IPS-NIHi11 (cell line): ENCODE measurements at places on chromosomes 1 and 21.
A peak's percentile ranks its signal among the peaks of the same experiment; 100 is the strongest.

DNA sequence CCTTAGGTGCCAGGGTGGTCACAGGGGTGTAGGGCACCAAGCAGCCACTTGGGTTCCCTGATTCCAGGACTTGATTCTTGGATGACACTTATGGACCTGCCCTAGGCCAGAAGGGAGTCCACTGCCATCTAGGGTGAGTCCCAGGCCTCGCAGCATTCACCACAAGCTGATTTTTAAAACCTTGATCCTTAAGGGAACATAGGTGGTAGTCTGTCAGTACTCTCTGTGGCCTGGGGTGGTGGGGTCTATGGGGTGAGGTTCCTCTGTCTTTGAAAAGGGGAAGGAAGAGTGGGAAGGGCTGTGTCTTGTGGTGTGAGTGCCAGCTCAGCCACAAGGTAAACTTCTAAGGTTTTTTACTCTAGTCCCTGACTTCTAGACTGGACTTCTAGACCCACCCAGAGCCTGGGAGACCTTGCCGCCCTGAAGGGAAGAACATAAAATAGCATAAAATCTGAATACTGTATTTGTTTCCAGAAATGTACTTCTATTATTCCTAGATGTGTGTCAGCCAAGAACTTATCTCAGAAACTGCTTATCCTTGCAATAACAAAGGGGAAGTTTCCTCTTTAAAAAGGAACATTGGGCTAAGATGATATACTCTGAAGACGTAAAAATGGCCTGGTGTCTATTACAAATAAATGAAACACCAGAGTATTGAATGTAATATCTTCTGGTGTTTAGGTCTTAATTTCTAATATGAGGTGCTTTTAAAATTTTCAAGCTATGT lies 757.3 kb downstream of the LTN1 start:
- DNase-seq: no peak

DNA sequence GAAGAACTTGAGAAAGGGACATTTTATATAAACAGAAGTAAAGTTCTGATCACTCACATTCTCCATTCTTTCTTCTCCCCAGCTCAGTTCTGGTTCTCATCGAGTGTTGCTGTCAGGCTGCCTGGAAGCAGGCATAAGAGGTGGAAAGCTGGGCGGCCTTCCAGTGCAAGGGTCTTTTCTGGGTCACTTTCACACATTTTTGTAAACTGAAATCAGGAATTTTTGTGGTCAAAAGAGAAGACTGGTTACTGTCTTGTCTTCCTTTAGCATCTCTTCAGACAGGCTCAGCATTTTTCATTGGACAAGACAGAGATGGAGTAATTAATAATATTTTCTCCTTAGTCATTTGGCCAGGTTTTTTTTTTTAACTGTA lies 93.7 kb downstream of the CTH start:
- no peak for DNase-seq

GRCh38 chr1:81044708-81045107 lies 756.0 kb upstream of the ADGRL2 start:
- DNase-seq: no peak

- no peak for DNase-seq
These were observed 59.3 kb upstream of the PTGFRN start for GRCh38 chr1:116850436-116850835.

DNA sequence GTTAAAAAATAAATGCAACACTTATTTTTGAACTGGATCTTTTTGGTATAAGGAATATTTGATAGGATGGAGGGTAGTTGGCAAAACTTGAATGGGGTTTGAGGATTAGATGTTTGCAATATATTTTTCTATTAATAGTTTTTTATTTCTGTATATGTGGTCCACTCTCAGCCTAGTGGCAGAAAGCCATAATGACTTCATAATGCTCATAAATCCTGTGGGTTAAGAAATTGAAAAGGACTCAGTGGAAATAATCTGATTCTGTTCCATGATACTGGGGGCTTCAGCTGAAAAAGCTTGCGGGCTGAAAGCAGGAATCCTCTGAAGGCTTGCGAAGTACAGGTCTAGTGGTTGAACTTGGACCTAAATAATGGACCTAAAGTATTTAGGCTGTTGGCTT lies 1028.6 kb upstream of the PRMT6 start:
- no peak for DNase-seq

DNA sequence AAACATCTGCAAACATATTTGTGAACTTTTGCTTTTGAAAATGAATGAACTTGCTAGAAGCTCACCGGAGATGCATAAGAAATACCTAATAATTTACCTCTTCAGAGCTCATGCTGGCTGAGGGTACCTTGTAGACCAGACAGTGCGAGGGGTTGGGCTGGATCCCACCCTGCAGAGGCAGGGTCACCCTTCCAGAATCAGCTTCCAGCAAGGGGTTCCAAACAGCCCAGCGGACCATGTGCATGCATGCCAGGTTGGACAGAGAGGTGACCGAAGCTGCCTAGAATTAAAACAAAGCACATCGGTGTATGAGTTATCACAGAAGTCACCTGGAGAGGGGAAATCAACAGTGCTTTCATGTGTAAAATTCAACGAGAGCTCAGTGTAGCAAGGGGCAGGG lies 59.2 kb downstream of the NPHP4 start:
- no peak for DNase-seq

GRCh38 chr1:24288479-24288878 lies 30.7 kb upstream of the GRHL3 start:
- no peak for DNase-seq

GRCh38 chr1:248622570-248623001 lies 12.3 kb downstream of the OR2T11 start:
- no peak for DNase-seq

GRCh38 chr1:58576727-58577653 lies at the start of gene TACSTD2:
TACSTD2 (minus strand) TSS chr1:58577252; CDS start chr1:58577156, 96 bp downstream.
- DNase-seq: peak; percentile 70

- DNase-seq: no peak
These were observed 2.8 kb downstream of the IFI16 start for GRCh38 chr1:159012495-159012894.

DNA sequence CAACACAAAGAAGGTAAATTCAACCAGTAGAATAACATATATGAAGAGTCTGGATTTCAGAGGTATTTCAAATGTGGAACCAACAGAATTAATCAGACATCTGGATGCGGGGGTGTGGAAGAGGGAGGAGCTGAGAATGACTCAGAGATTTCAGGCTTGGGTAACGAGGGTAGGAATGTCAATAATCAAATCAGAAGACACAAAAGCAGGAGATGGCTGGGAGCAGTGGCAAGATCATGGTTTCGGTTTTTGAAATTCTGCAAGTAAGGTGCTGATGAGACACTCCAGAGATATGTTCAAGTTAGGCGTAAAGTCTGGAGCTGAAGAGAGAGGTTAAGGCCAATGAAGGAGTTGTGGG lies 64.0 kb downstream of the PLPPR5 start:
- DNase-seq: no peak

DNA sequence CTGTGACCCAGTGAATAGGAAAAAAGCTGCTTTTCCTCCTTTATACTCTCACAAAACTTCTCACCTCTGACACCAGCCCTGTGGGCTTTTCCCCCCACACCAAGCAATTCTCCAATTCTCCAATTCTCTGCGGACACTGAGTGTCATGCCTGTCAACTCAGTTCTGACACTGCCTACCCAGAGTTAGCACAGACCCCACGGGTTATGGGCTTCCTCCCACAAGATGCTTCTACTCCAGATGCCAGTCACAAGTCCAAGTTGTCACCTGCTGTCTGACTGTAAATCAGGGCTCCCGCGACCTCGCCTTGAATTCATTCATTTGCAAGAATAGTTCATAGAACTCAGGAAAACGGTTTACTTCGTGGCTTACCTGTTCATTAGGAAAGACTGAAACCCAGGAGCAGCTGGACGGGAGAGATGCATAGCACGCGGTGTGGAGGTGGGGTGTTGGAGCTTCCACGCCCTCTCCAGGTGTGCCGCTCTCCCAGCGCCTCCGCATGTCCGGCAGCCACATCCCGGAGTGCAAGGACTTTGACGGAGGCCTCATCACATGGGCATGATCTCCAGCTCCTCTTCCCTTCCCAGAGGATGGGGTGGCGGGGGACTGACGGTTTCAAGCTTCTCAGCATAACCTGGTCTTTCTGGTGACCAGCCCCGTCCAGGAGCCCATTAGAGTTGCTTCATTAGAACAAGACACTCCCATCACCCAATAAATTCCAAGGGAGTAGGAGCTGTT lies 154.7 kb downstream of the PGBD5 start:
- DNase-seq: no peak

GRCh38 chr1:155208541-155209311 lies at the start of gene MTX1:
MTX1 (plus strand) TSS chr1:155208695; CDS start chr1:155208805, 110 bp downstream.
- peak; percentile 88 for DNase-seq

DNA sequence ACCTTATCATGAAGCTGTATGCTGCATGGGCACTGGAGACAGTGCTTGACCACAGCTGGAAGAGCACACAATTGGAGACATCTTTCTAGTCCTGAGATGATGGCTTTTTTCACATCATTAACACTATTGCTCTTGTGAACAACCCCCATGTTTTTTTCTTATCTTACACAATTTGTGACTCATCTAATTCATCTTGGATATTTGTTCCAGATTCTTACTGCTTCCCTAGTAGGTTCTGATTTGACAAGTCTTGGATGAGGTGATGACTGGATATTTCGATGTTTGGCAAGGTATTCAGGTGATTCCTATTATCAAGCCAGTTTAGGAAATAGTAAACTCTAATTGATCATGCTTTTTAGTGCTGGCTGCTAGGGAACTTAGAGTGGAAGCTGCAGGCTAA lies 23.7 kb downstream of the HLX start:
- DNase-seq: no peak

- no peak for DNase-seq
These were observed 8.3 kb downstream of the TGFBR3 start for GRCh38 chr1:91877574-91878208.

DNA sequence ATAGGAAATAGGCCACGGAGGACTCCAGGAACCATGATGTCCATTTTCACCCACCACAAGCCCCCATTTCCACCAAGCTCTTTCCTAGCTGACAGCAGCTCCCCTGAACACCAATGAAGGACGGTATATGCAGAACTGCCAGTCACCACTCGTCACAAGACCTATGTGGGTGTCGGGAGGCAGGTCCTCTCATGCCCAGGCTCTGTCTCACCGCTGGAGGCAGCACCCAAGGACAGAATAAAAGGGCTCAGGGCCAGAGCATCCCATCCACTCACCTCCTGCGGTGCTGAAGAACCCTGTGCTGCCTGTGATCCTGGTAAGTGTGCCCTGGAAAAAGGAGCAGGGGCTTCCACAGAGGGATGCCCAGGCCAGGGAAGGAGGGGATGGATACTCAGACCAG lies at the start of gene LCE1F:
Gene LCE1F (plus strand): TSS at position 266 of the 400 bp plus-strand sequence. CDS start 1,232 bp downstream, outside the sequence.
- DNase-seq: no peak

- DNase-seq: no peak
These were observed 199.4 kb upstream of the PTBP2 start for GRCh38 chr1:96521994-96522760.

- DNase-seq: no peak
These were observed 30.8 kb upstream of the PLCH2 start for GRCh38 chr1:2445162-2445822.

GRCh38 chr1:27773826-27774445 lies 917 bp downstream of the STX12 start:
- DNase-seq: no peak

- DNase-seq: no peak
These were observed 339.0 kb downstream of the DISC1 start for GRCh38 chr1:231965615-231966014.

GRCh38 chr1:172484252-172484651 lies 40.4 kb upstream of the PIGC start:
- no peak for DNase-seq

DNA sequence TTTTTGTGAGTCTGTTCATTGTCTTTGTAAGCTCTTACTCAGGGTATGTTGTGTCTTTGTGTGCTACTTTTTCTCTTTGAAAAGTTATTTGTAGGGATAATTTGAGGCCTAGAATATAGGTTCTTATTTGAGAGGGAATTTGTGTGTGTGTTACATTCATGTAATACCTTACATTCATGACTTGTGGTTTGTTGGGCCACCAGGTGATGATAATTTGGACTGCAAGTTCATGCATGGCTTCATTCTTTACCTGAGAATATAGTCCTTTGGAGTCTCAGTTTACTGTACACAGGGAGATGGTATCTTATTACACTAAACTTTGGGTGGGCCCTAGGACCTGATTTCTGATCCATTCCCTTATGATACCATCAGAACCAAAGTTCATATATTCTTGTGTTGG lies 51.8 kb upstream of the FASLG start:
- no peak for DNase-seq

GRCh38 chr1:224554056-224554455 lies 62.1 kb upstream of the CNIH3 start:
- no peak for DNase-seq

GRCh38 chr21:33775100-33775828 lies 133.0 kb downstream of the ITSN1 start:
- no peak for DNase-seq

DNA sequence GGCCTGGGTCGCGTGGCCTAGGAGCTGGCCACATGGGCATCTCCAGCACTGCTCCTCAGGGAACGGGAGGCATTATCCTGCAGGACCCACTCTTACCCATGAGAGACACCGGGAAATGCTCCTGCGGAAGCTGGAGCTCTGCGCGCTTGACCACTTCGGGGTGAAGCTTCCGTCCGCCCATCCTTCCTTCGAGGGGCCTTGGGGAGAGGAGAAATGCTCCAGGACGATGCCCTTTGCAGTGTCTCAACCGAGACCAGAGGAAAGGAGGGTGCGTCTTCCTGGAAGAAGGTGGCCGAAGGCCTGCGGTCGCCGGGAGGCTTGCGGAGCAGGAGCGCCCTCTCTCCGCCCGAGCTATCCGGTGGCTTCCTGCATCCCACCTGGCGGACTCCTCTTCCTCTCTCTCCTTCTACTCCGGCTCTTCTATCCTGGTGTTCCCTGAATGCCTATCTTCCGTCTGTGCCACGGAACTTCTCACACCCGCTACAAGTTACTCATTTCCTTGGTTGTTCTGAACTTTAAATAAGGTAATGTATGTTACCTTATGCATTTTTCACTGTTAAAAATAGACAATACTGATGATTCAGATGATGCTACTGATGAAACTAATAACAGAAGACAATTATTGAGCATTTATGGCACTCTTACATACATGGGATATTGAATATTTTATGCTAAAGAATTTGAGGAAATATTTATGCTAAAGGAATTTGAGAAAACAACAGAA lies 91.4 kb downstream of the PRKAB2 start:
- peak; percentile 58 for DNase-seq

DNA sequence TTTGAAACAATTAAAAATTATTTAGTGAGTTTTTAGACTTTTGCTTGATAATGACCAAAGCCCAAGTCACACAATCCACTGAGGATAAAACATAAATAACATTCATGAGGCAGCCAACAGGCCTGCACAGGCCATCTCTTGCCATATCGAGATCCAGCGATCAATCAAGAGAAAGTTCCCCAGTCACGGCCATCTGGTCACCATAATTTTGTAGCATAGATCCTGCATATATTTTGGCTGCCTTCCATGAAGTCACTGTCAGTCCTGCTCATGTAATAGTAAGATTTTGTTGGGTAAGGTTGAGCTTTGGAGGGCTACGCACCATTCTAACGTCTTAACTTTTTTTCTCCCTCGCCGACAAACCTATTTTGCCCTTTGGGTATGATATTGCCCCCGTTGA lies 17.5 kb downstream of the KPNA6 start:
- no peak for DNase-seq
